ENCODE measurements at places on chromosomes 6 and 20.

GRCh38 chr6:117550618-117551242 is 51.6 kb downstream of the GOPC start:
- no peak for DNase-seq

- no peak for DNase-seq
Observed at GRCh38 chr20:60962367-60963045, 289.6 kb upstream of the CDH4 start.

DNA sequence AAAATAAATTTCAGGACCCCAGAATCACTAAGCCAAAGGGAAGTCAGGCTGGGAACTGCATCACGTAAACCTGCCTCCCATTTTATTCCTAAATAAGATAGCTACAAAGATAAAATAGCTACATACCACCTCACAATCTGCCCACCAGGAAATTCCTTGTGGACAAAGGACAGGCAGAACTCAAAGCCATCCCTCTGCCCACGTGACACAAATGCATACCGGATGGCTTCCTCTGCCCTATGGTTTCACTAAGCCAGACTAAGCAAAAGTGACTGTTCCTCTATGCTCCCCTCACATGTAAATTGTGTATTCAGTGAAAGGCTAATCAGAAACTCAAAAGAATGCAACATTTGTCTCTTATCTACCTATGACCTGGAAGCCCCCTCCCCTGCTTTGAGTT is 15.0 kb downstream of the MBOAT1 start:
- DNase-seq = no peak

- DNase-seq = no peak
Observed at GRCh38 chr6:129657483-129657882, 52.5 kb downstream of the ARHGAP18 start.

DNA sequence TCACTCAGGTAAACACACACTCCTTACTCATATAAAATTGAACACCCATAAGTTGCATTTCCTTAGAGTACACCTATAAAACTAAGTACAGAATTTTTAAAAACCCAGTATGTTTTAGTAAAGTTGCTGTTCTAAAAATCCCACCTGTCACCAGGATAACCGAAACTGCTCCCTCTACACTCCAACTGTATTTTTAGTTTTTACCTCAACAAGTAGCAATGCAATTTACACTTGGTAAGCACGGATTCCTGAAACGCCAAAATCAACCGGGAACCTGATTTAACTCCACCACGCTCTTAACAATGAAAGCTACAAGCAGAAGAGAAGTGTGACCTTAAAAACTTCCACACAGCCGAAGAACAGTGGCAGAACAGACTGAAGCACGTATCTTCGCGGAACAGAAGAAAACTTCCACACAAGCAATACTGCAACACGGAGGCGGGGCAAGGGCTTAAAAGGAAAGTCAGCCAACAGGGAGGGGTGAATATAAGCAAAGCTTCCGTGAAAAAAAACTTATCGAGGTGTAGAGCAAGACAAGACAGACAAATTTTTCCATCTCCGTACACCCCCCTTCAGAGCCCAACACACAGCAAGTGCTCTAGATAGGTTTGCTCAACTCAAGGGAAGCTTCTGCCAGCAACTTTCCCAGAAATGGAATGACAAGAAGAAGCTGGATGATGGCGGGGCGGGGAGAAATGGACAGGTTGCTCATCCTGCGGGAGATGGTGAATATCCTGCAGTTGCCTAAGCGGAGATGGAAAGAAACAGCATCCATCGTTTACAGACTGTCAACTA is 1.4 kb downstream of the STAU1 start:
- peak; percentile 19 for DNase-seq

DNA sequence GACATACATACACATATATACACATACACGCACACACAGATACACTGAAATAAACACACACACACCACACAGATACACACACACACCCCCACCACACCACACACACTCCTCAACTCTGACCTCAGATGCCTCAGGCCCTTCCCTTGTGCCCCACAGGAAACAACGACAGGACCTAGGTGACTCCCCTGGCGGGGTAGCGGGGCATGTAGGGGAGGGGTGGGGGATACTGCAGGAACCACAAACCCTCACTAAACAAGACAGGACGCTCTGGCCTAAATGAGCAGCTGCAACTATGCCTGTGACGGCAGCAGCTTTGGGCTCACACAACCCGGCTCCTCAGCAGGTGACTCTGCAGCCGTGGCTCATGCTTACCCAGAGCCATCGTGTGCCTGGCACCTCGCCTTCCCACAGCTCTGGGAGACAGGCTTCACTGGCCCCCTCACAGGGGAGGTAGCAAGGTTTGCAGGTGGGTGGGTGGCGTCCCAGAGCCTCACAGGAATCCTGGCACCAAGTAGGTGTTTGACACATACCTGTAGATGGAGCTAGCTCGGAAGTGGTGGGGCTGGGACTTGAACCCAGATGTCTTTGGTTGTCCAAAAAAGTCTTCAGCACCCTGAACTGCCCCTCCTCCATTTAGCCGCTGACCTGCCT is 100.8 kb downstream of the GRM4 start:
- no peak for DNase-seq

DNA sequence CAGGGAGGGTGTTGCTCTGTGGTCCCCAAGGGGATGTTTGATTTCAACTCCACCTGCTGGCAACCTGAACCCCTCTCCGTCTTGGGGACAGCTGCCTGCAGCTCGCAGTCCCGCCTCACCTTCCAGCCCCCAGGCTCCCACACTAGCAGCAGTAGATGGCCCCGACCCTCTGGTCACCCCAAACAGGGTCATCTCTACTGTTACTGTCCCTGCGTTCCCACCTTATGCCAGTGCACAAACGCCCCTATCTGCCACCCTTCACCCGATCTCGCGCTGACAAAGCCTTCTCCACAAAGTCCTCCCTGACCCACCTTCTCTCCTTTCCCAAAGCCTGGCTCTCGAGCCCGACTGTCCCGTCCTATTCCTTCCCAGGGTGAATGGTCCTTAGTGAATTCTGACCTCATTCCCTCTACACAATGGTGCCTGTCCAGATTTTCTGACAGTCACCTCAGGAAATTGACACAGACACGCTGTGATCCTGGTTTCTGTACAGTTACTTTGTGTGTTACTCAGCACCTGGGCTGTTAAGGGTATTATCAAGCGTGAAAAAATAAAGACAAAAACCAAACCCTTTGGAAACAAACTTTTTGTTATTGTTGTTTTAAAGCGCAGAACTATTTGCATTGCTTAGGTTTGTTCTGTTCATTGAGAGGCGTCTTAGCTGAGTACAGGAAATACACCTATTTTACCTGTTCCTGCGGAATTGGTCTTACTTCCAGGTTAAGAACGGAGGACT is 728 bp downstream of the FUT9 start:
- DNase-seq = no peak

DNA sequence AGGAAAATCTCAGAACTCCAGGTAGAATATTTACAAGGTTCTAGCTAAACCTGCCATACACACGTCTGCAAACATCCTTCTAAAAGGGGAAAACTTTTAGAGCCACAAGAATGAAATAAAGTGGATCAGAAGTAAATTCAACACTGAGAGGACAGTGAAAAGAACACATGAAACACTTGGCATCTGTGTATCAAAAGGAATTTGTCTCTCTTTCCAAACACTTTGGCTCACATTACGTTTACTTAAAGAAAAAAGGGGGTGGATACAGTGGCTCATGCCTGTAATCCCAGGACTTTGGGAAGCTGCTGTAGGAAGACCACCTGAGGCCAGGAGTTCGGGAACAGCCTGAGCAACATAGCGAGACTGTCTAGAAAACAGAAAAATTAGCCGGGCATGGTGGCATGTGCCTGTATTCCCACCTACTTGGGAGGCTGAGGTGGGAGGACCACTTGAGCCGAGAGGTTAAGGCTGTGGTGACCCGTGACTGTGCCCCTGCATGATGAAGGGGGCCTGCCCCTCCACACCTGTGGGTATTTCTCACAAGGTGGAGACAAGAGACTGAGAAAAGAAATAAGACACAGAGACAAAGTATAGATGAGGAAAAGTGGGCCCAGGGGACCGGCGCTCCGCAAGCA is 35.4 kb downstream of the NINL start:
- DNase-seq = no peak

DNA sequence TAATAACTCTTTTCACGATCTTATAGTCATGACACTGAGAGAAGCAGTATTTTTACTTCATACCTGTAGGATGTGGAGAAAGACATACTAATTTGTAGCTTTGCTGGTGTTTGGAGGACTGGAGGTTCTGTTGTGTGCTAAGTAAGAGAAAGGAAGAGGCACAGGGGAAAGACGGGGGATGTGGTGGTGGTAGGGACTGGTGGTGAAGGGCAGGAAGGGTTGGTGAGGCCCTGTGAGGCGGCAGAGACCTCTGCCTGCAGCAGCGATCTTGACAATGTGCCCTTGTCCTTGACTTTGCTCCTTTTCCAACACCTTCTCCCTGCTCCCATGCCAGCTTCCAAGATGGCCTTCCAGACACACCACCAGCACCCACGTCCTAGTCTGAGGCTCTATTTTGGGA is 32.6 kb upstream of the MPC1 start:
- no peak for DNase-seq

GRCh38 chr6:106444777-106445507 is 84.4 kb downstream of the CRYBG1 start:
- DNase-seq = peak; percentile 65

- DNase-seq = no peak
Observed at GRCh38 chr6:145315982-145316600, 419.2 kb downstream of the EPM2A start.

DNA sequence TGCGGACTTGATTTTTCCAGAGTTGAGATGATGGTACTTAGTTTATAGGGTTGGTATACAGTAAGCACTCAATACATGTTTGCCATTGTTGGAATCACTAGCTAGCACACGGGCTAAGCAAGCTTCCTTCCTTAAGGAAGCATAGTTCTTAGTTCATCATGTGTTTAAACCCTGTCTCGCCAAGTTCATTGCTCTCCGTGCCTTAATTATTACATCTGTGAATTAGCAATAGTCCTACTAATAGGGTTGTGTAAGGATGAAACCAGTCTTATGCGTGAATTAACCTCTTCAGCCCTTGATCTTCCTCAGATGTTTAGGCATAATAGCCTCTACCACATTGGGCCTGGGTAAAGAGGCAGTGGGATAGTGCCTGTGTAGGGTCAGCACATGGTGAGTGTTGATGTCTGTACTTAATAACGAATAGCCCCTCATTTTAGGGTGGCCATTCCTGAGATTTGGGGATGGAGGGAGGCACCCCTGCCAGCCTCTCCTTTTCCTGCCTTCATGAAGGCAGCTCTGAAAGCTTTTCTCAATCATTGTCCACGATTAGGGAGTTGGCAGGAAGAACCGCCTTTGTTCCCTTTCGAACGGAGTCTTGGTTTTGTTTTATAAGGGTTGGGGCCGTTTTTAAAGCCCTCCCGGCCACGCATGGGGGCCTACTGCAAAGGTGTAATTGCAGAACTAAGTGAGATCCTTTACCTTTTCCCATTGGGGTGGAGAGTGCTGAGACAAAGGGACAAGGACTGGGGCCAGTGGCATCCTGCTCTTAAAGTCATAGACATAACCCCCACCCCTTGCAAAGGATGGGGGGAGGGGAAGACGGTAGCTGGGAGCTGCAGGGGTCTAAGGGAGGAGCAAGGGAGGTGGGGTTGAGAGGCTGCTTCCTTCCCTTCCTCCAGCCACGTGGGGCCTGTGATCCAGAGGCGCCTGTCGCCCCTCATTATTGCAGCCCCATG is 2.1 kb downstream of the DNMT3B start:
- DNase-seq = no peak

DNA sequence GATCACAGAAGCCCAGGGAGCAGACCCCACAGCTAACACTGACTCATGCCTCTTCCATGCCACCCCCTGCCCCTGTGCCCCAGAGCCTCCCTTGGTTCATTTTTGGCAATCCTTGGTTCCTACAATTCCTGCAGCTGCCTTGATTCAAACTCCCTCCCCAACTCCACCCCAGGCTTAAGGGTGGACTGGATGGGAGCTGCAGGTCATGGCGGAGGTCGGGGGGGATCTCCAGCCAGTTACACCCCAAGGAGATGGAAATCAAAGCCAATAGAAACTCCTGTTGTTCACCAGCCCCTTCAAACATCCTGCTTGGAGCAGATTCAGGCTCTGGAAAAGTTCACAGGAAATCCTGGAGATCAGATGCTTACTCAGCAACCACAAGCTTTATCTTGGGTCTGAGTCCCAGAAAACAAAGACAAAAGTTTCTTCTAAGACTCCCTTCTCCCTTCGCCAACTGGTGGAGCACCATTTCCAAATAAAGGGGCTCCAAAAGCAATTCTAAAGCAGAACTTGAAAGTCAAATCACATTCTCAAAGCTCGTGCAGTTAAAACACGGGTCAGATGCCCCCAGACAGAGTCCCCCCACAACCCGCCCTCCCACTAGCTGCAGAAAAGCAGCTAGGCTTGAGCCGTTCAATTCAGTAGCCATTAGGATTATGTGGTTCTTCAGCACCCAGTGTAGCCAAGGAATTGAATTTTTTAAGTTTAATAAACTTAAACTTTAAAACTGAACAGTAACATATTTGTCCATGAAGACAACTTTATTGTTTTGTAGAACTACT is 149.5 kb downstream of the ANKRD60 start:
- DNase-seq = no peak

- no peak for DNase-seq
Observed at GRCh38 chr6:69888482-69889233, 22.3 kb downstream of the COL19A1 start.

DNA sequence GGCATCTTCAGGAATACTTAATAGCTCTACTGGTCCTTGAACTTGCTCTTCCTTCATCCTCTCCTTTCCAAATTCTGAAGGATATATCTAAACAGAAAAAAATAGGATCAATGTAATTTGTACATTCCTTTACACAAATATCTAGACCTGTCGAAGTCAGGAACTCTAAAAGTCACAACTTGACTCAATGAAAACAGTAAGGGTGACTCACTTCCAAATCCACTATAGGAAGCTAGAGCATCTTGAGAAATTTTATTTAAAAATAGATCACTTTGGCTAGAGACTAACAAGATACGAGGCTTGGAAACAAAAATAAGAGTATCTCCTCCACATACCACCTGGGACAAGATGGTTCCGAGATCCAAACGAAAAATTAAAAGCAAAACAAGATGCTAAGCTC is 12.2 kb downstream of the ESF1 start:
- no peak for DNase-seq

- no peak for DNase-seq
Observed at GRCh38 chr6:111791415-111791814, 81.8 kb downstream of the FYN start.

GRCh38 chr20:38962044-38962927 is at the start of gene DHX35:
Gene DHX35, plus strand, starts transcription at chr20:38962344. Its CDS starts 24 bp downstream, at chr20:38962368.
- DNase-seq = peak; percentile 98

GRCh38 chr6:142937986-142938385 is 7.0 kb downstream of the HIVEP2 start:
- DNase-seq = no peak

- DNase-seq = peak; percentile 44
Observed at GRCh38 chr20:38674092-38674764, 50.1 kb upstream of the SLC32A1 start.

- DNase-seq = no peak
Observed at GRCh38 chr6:145045582-145045981, 689.7 kb downstream of the EPM2A start.

- no peak for DNase-seq
Observed at GRCh38 chr20:56460459-56460858, 8.0 kb upstream of the RTF2 start.

GRCh38 chr6:52333840-52334200 is 28.1 kb upstream of the PAQR8 start:
- DNase-seq = no peak

- DNase-seq = no peak
Observed at GRCh38 chr6:110216140-110216539, 35.9 kb downstream of the CDC40 start.
